ENCODE measurements at places on chromosomes 1 and 21. TPM values are rescaled to one million over a fixed set of nuclear protein-coding genes. Genes with fewer than 3 reads are reported as not detected.

GRCh38 chr1:74429580-74429979 lies 82.8 kb downstream of the LRRC53 start:
- no peaks in the 10 kb centered on the region for H3K27me3 ChIP-seq
- H3K4me1 ChIP-seq: no peaks in the 10 kb centered on the region
- no peak overlapping the region for H3K27ac ChIP-seq
- no peak for DNase-seq

DNA sequence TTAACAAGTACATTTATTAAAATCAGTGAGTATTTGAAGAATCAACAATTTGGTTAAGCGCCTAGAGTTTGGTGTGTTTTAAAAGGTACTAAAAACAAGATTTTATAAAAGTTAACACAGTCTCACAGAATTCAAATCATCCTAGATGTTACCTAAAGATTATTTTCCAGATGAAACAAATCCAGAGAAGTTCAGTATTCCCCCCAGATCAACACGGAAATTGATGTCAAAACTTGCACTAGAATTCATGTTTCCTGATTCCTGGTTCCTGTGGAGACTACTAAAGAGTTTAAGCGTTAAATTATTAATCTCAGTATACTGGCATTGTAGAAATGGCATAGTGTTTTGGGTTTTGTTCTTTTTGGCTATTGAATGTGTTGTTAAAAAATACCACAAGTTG lies 1.4 kb downstream of the PTBP2 start:
- H3K36me3 ChIP-seq: no peaks in the 10 kb centered on the region
- DNase-seq: no peak
- H3K4me1 ChIP-seq: peaks cover 14% of the 10 kb centered on the region
- no peaks in the 10 kb centered on the region for H3K27me3 ChIP-seq

- no peak for DNase-seq
- H3K4me3 ChIP-seq: no peak overlapping the region
- peaks cover 4% of the 10 kb centered on the region for H3K4me1 ChIP-seq
- no peaks in the 10 kb centered on the region for H3K27me3 ChIP-seq
- no peaks in the 10 kb centered on the region for H3K36me3 ChIP-seq
- H3K27ac ChIP-seq: peak overlapping the region; percentile 56
Observed at GRCh38 chr1:16248603-16249516, 11.9 kb upstream of the CPLANE2 start.

- no peaks in the 10 kb centered on the region for H3K4me1 ChIP-seq
- DNase-seq: no peak
- H3K27ac ChIP-seq: no peak overlapping the region
- H3K27me3 ChIP-seq: no peaks in the 10 kb centered on the region
- H3K36me3 ChIP-seq: no peaks in the 10 kb centered on the region
Observed at GRCh38 chr1:10969267-10969970, 43.0 kb upstream of the TARDBP start.

SAMD13 gene
- 0.51 TPM for total RNA-seq

LCE1B gene
- total RNA-seq: not detected

GRCh38 chr1:26541431-26541815 lies 11.9 kb downstream of the RPS6KA1 start:
- peak overlapping the region; percentile 71 for H3K27ac ChIP-seq
- no peaks in the 10 kb centered on the region for H3K36me3 ChIP-seq
- DNase-seq: no peak

- H3K27me3 ChIP-seq: no peaks in the 10 kb centered on the region
- H3K36me3 ChIP-seq: no peaks in the 10 kb centered on the region
- no peaks in the 10 kb centered on the region for H3K4me1 ChIP-seq
Observed at GRCh38 chr1:216765346-216766300, 42.4 kb upstream of the ESRRG start.

AKR7A3 gene
- 1.2 TPM for total RNA-seq

FAM72B gene
- total RNA-seq: 0.56 TPM
